ENCODE measurements at places on chromosomes 6 and 20.

DNA sequence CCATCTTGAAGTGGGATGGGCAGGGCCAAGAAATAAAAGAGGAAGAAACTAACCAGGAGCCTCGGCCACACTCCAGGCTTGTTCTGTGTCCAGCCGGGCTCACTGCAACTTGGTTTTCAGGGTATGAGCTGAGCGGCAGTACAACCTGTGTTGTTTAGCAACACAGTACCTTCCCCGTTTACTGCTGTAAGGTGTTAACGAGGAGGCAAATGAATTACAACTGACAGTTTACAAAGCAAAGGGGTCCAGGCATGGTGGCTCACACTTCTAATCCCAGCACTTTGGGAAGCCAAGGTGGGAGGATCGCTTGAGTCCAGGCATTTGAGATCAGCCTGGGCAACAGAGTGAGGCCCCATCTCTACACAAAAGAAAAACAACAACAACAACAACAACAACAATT is 481.3 kb upstream of the SULF2 start:
- DNase-seq, result no peak

DNA sequence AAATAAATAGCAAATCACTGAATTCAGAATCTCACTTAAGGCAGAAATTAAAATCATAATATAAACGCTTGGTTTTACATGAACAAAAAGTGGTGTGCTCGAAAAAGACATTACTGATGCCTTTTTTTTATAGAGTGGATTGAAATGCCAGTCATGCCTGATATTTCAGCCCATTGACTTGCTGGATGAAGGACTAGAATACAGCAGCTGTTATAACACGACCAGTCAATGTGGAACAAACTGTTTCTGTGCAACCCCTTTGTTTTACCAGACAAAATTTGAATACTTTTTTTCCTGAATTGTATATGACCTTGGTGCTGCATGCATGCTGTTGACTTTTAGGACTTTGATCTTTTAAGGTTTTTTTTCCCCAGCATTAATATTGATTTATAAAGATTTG is 150.0 kb downstream of the QKI start:
- no peak for DNase-seq

GRCh38 chr20:10242166-10242565 is 23.5 kb downstream of the SNAP25 start:
- DNase-seq, result no peak

- DNase-seq, result no peak
Observed at GRCh38 chr6:14210077-14210476, 92.5 kb downstream of the CD83 start.

DNA sequence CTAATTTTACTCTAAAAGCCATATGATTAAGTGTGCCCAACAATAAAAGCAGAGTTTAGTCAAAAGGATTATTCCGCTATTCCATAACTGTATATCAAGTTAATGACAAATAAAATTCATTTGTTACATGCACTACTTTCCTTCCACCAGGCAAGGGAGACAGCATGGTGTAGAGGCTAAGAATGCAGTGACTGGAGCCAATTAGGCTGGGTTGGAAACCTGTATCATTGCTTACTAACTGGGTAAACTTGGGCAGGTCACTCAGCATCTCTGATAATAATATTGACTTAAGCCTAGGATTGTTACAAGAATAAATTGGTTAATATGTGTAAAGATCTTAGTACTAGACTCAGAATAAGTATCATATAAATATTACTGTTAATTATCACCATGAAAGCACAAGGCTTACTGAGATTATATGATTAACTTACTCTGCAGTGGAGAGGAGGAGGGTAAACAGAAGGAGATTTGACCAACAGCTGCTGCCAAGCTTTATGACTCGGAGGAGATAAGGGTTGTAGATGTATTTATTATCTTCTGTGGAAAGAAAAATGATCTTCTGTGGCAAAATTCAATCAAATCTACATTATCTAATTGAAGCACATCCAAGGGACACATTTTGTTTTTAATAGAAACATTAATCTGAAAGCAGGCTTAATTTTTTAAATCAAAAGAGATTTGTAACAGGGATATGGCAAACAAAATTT is 1459.9 kb downstream of the GRIK2 start:
- DNase-seq, result no peak

GRCh38 chr6:42295181-42295580 is 77.5 kb upstream of the MRPS10 start:
- no peak for DNase-seq

DNA sequence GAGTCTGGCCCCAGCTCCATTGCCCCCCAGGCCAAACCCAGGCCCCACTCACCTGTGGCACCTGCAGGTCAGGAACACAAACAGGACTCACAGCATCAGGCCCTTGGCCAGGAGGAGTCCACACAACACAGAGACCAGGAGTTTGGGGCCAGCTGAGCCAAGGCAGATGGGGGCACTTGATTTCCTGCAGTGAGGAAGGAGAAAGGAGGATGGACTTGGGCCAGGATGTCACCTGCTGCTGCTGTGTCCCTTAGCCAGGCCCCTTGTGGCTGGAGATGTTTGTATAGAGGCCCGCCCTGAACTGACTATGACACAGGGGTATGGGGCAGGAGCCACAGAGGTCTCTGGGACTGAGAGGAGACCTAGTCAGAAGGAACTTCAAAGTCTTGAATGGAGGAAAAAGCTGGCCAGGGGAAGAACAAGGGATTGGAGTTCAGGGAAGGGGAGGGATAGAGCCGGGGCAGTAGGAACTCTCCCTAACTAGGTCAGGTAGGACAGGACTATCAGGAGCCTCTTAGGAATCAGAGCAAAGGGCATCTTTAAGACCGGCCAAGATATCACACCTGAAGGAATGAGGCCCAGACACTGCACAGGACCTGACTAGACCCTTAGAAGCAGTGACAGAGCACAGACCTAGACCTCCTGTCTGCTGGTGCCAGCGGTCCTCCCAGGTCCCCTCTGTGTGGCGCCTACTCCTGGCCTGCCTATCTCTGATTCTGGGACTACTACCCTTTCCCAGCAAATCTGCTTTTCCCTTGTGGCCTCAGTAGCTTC is 8.8 kb upstream of the TREML2 start:
- DNase-seq, result peak; percentile 36

DNA sequence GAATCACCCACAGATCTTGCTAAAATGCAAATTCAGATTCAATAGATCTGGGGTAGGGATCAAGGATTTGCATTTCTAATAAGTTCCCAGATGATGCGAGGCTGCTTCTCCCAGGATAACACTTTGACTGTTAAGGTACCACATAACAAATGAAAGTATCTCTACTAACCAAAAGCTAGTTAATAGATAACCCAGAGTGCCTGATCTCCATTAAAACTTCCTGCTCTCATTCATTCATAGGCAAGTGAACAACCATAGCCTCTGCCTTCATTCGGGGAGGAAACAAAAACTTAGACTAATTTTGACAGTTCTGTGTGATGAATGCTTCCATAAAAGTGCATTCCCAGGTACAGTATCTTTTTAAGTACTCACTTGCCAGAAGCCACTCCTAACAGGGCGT is 265.6 kb upstream of the BTBD3 start:
- no peak for DNase-seq

- DNase-seq, result no peak
Observed at GRCh38 chr6:49252901-49253300, 210.2 kb downstream of the MMUT start.

Data from right atrium auricular region (tissue), 2 donors.